ENCODE measurements at places on chromosomes 1 and 21.
A peak's percentile ranks its signal among the peaks of the same experiment; 100 is the strongest.

- no peak for DNase-seq
These were observed 146.5 kb upstream of the TNR start for GRCh38 chr1:175889848-175890247.

DNA sequence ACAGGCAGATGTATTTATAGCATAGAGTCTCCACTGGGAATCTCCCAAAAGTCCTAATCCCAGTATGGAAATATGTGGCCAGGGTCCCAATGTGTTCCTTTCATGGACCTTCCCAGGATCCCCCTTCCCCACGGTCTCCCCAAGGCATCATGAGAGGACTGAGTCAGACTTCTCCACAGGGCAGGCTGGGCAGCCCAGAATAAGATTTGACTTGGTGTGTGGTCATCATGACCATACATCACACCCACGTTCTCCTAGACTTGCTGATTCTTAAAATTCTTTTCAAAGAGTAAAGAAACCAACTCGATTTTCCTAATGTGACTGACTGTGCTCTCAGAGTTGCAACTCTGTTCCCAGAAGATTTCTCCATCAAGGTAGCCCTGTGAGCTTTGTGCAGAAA lies 93.9 kb upstream of the CD34 start:
- DNase-seq, result no peak

- DNase-seq, result no peak
These were observed 8.7 kb downstream of the CTNNBIP1 start for GRCh38 chr1:9901148-9902059.

GRCh38 chr1:29394521-29395225 lies 158.4 kb downstream of the PTPRU start:
- no peak for DNase-seq

GRCh38 chr1:163093579-163093978 lies 24.4 kb downstream of the RGS4 start:
- DNase-seq, result no peak

GRCh38 chr1:202643397-202644218 lies 66.6 kb downstream of the SYT2 start:
- no peak for DNase-seq

DNA sequence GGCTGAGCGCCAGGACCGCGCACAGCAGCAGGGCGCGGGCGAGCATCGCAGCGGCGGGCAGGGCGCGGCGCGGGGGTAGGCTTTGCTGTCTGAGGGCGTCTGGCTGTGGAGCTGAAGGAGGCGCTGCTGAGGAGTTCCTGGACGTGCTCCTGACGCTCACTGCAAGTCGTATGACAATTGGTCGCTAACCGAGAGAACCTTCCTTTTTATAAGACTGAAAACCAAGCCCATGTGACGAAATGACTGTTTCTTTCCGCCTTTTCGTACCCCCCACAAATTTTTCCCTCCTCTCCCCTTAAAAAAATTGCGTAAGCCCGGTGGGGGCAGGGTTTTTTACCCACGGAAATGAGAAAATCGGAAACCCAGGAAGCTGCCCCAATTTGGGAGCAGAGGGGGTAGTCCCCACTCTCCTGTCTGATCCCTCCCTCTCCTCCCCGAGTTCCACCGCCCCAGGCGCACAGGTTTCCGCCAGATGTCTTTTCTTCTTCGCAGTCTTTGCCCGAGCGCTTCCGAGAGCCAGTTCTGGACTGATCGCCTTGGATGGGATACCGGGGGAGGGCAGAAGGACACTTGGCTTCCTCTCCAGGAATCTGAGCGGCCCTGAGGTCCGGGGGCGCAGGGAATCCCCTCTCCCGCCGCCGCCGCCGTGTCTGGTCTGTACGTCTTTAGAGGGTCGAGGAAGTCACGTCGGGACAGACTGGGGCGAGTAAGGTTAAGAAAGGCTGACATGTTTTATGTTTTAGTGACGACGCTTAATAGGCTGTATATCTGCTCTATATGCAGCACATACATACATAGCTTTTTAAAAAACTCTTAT lies at the start of gene PTGS2:
TSS of gene PTGS2 (minus strand) at position 179 of the 817 bp plus-strand sequence. CDS start at position 46, 133 bp downstream.
- no peak for DNase-seq

- no peak for DNase-seq
These were observed 18.0 kb downstream of the ADORA1 start for GRCh38 chr1:203145321-203146041.

DNA sequence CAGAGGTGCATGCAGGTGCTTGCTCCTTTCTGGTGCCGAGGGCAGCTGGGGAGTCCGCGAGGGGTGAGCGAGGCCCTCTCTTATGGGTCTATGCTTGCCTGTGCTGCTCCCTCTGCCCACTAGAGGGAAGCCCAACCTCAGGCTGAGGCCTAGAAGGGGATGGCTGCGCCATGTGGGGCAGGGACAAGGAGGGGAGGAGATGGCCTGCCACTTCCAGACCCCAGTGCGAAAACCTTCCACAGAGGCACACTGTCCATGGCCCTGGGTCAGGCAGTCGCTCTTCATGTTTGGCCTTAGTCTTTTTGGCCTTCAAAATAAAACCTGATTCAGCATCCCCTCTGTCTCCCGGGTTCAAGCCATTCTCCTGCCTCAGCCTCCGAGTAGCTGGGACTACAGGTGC lies 14.0 kb downstream of the RHBG start:
- peak; percentile 44 for DNase-seq

DNA sequence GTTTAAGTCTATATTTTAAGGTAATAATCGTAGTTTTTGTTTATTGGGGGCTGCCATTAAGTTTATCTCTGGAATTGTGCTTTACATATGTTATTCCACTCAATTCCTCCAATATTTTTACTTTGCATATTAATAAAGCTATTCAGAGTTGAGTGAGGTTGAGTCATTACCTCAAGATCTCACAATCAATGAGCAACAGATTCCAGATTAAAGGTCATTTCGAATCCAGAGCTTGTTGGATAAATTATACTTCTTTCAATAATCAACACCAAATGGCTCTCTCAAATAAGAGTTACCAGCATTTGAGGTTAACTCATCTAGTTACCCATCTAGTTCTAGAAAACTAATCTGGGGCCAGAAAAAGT lies 16.7 kb downstream of the RGS4 start:
- DNase-seq, result no peak

GRCh38 chr1:10773851-10774614 lies 22.4 kb downstream of the CASZ1 start:
- no peak for DNase-seq

DNA sequence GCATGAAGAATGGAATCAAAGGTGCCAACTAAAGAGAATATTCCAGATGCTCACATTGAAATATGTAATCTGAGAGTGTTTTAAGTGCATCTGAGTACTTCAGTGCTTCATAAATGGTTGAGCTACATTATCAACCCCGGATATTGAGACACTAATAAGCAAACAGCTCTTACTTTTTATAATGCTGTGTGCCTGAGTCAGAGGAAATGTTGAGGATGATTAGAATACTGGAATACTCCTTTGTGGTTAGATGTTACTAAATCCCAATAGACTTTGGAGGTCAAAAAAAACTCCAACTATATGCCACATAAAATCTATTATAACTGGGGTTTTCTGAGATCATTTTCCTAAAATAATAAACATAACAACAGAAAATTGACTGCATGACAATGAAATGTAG lies 12.5 kb upstream of the KCNA3 start:
- DNase-seq, result no peak

DNA sequence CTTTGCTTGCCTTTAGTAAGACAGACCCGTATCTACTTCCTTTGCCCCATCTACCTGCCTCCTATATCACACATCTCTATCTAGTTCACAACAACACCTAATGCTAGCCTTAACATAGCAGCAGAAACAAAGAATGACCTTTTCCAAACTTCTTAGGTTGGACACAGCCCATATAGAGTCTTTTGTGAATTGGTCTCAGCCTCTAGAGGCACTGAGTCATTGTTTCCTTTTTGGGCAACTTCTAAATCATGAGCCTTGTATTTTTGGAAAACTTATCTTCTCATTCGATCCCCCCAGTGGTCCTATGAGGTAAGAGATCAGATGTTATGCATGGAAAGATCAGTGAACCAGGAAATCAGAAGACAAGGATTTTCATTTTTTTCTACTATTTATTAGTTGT lies 679.4 kb upstream of the USP24 start:
- DNase-seq, result no peak

DNA sequence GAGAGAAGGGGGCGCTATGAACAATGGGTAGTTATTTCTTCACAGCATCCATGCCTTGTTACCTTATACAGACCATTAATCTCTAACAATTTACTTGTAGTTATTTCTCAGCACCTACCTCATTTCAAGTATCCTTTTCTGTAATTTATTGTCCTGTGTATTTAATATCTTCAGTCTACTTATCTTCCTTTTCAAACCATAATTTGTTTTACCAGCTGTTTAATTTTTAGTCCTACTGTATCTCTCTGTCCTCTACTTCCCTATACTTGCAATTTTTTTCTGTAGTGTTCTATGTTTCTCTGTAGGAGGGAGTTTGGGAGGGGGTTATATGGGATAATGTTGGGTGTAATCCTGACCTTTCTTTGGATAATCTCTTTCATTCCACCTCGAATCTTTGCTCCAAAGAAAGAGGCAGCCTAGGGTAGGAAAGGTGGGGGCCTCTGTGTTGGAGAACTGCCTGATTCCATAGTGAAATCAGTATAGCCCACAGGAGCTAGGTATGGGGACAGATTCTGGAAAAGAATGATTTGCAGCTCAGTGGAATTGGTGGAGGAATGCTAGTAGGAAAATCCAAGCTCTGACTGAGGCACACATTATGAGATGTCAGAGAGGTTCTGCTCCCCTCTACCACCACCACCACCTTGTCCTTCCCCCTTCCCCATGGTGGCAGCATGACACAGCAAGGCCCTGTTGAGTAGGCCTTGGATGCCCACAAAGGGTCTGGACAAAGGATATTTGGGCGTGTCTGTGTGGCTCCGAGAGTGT lies 642 bp downstream of the MLLT11 start:
- no peak for DNase-seq

GRCh38 chr21:39347537-39347936 lies 1.4 kb downstream of the HMGN1 start:
- DNase-seq, result no peak

GRCh38 chr1:193448682-193449461 lies 262.5 kb upstream of the B3GALT2 start:
- no peak for DNase-seq

GRCh38 chr1:206556047-206556749 lies 48.9 kb downstream of the RASSF5 start:
- DNase-seq, result no peak

GRCh38 chr1:67889466-67889865 lies 56.2 kb upstream of the GNG12 start:
- DNase-seq, result no peak

- no peak for DNase-seq
These were observed 42.4 kb downstream of the TNFSF4 start for GRCh38 chr1:173164686-173165085.

Measured in stimulated activated CD4-positive, alpha-beta T cell treated with anti-CD3 and anti-CD28 coated beads, Interleukin-1b, Interleukin-23, amount 100 ng/mL, for 1 hour (primary cell).